ENCODE measurements at places on chromosomes 12 and 14. TPM values are rescaled to one million over a fixed set of nuclear protein-coding genes. Genes with fewer than 3 reads are reported as not detected.

DNA sequence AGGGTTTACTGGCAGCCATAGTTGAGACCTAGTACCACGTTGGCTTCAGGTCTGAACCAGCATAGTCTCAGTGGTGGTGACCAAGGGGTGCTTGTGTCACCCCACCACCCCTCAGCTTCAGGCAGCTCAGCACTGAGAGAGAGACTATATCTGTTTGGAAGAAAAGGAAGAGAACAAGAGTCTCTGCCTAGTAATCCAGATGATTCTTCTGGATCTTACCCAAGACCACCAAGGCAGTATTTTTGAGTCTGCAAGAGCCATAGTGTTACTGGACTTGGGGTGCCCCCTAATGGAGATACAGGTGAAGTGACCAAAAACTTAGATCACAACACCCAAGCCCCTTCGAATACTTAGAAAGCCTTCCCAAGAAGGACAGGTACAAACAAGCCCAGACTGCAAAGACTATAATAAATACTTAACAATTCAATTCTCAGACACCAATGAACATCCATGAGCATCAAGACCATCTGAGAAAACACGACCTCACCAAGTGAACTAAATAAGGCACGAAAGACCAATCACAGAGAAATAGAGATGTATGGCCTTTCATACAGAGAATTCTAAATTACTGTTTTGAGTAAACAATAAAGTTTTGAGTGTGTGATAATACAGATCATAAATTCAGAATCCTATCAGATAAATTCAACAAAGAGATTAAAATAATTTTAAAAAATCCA lies 107.0 kb downstream of the HELB start:
- no peaks in the 10 kb centered on the region for H3K36me3 ChIP-seq
- H3K4me3 ChIP-seq: no peak overlapping the region
- no peaks in the 10 kb centered on the region for H3K27me3 ChIP-seq
- peak; percentile 45 for DNase-seq

DNA sequence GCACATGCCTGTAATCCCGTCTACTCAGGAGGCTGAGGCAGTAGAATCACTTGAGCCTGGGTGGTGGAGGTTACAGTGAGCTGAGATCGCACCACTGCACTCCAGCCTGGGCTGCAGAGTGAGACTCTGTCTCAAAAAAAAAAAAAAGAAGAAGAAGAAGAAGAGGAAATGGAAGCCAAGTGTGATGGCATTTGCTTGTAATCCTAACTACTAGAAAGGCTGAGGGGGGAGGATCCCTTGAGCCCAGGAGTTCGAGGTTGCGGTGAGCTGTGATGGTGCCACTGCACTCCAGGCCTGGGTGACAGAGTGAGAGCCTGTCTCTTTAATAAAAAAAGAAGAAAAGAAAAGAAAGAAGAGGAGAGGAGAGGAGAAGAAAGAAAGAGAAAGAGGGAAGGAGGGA lies 52.1 kb downstream of the LGMN start:
- H3K27ac ChIP-seq: no peak overlapping the region
- no peak overlapping the region for H3K4me3 ChIP-seq
- no peaks in the 10 kb centered on the region for H3K36me3 ChIP-seq

DNA sequence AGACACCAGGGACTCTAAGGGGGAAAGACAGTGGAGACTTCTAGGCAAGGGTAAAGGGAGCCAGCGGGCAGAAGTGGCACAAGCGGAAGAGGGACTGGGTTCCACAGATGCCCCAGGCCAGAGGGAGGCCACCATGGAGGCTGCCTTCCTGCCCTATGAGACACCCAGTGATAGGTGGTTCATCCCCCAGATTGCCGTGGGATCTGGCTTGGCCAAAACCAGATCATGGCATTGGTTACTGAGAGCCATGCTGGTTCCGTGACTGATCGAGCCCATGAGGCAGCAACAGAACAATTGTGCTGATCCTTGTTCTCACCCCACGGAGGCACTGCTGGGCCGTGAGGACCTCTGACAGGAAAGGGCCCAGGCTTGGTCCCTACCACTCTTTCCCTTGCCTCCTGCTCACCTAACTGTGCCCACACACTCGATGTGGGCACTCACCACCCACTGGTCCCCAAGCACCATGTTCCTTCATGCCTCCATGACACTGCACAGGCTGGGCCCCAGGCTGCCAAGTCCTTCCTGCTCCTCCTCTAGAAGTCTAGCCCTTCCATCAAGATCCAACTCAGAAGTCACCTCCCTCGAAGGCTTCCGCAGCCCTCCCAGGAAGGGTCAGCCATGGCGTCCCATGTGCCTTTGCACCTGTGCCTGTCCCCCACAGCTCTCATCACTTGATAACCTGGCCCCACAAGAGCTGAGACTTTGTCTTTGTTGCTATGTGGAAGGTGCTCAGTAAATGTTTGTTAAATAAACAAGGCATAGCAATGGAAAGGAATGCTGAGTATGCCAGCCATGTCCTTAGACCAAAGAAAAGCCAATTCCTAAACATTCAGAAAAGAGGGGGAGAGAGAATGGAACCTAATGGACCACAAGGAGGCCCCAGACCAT lies 7.3 kb downstream of the KRT79 start:
- no peaks in the 10 kb centered on the region for H3K27me3 ChIP-seq
- no peak overlapping the region for H3K27ac ChIP-seq
- no peaks in the 10 kb centered on the region for H3K4me1 ChIP-seq
- H3K4me3 ChIP-seq: no peak overlapping the region

- no peaks in the 10 kb centered on the region for H3K27me3 ChIP-seq
- no peaks in the 10 kb centered on the region for H3K4me1 ChIP-seq
- no peak for DNase-seq
- H3K4me3 ChIP-seq: no peak overlapping the region
- no peak overlapping the region for H3K27ac ChIP-seq
- H3K36me3 ChIP-seq: peaks cover 33% of the 10 kb centered on the region
Observed at GRCh38 chr12:25102402-25102801, 92.6 kb downstream of the DNAI7 start.

GRCh38 chr12:92021666-92022035 lies 124.0 kb downstream of the BTG1 start:
- H3K4me1 ChIP-seq: peaks cover 19% of the 10 kb centered on the region
- no peak overlapping the region for H3K27ac ChIP-seq
- no peak for DNase-seq
- no peaks in the 10 kb centered on the region for H3K27me3 ChIP-seq
- no peak overlapping the region for H3K4me3 ChIP-seq

DNA sequence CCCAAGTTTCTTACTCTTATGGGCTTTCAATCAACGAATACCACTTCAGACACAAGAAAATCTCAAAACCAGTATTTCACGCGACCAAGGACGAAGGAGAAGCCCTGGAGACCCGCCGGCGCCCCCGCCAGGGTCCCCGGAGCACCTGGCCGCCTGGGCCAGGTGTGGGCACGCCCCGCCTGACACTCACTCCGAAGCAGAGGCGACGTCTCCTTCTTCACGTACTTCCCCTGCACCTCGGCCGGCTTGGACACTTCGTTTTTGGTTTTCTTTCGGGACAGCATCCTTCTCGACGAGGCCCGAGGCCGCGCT lies 466 bp downstream of the SAV1 start:
- peak overlapping the region; percentile 34 for H3K27ac ChIP-seq
- peak overlapping the region; percentile 33 for H3K4me3 ChIP-seq
- no peak for DNase-seq
- no peaks in the 10 kb centered on the region for H3K36me3 ChIP-seq

- H3K36me3 ChIP-seq: peaks cover 30% of the 10 kb centered on the region
- no peaks in the 10 kb centered on the region for H3K4me1 ChIP-seq
- DNase-seq: no peak
- H3K27me3 ChIP-seq: no peaks in the 10 kb centered on the region
- H3K27ac ChIP-seq: no peak overlapping the region
Observed at GRCh38 chr12:25083211-25083610, 111.7 kb downstream of the DNAI7 start.

DNA sequence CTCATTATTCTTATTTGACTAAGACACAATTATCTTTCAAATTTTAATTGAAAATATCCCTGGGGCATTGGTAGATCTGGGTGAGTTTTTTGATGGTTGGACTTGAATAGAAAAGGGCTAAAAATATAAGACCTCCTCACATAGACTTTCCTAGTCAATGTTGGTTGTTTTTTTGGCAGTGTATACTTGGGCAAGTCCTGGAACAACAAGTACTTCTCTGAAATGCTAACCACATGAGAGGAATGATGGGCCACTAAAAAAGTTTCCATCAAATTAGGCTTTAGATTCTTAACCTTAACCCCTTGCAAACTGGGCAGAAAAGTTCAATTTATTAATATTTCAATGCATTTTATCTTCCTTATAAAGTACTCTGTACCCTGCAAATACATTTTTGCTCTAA lies 97.6 kb downstream of the FGD4 start:
- H3K27me3 ChIP-seq: no peaks in the 10 kb centered on the region
- H3K4me3 ChIP-seq: no peak overlapping the region
- DNase-seq: no peak
- no peaks in the 10 kb centered on the region for H3K36me3 ChIP-seq
- H3K4me1 ChIP-seq: no peaks in the 10 kb centered on the region

DNA sequence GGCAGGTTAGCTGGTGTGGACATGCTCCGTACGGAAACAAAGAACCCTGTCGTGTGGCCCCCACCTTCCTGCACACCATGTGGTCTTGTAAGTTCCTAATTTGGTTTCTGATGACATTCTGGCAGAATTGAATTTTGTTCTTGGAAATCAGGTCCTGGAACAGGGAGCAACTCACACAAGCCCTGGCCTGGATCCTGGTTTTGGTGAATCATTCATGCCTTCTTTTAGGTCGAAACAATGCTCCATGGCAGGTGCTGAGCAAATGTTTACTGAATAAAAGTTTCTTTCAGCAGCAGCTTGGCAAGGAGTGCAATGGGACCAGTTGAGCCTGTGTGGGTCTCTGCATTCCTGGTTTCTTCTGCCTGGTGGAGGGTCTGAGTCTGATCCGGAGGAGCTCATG lies 978.4 kb downstream of the BCL11B start:
- no peak overlapping the region for H3K27ac ChIP-seq
- no peaks in the 10 kb centered on the region for H3K27me3 ChIP-seq
- no peak for DNase-seq
- H3K4me3 ChIP-seq: no peak overlapping the region
- no peaks in the 10 kb centered on the region for H3K36me3 ChIP-seq

GRCh38 chr12:51953864-51954263 lies 2.4 kb downstream of the ACVR1B start:
- DNase-seq: no peak
- H3K4me3 ChIP-seq: no peak overlapping the region
- no peaks in the 10 kb centered on the region for H3K36me3 ChIP-seq
- H3K27me3 ChIP-seq: no peaks in the 10 kb centered on the region
- H3K4me1 ChIP-seq: peaks cover 28% of the 10 kb centered on the region
- no peak overlapping the region for H3K27ac ChIP-seq

- no peak for DNase-seq
- H3K27ac ChIP-seq: no peak overlapping the region
- H3K27me3 ChIP-seq: no peaks in the 10 kb centered on the region
- no peaks in the 10 kb centered on the region for H3K36me3 ChIP-seq
- H3K4me3 ChIP-seq: no peak overlapping the region
- H3K4me1 ChIP-seq: peaks cover 50% of the 10 kb centered on the region
Observed at GRCh38 chr12:104521731-104522130, 65.0 kb downstream of the CHST11 start.

GRCh38 chr14:103101963-103102688 lies 7.6 kb downstream of the EXOC3L4 start:
- peaks cover 10% of the 10 kb centered on the region for H3K27me3 ChIP-seq
- no peak overlapping the region for H3K27ac ChIP-seq
- no peak overlapping the region for H3K4me3 ChIP-seq

GRCh38 chr14:72613231-72613974 lies 280.5 kb downstream of the DPF3 start:
- H3K27ac ChIP-seq: no peak overlapping the region
- H3K4me1 ChIP-seq: no peaks in the 10 kb centered on the region
- H3K4me3 ChIP-seq: no peak overlapping the region
- no peaks in the 10 kb centered on the region for H3K27me3 ChIP-seq

DNA sequence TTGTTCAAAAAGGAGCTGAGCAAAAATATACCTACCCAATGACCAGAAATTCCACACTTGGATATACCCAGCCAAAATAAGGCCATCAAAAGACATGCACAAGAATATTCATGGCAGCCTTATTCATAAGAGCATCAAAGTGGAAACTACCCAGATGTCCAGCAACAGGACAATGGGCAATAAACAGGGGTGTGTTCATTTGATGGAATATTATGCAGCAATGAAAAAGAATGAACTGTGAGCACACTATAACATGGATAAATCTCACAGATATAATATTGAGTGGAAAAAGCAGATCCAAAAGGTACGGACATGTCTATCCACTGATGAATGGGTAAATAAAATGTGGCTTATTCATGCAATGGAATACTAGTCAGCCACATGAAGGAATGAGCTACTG lies 209.2 kb upstream of the LHX5 start:
- peaks cover 4% of the 10 kb centered on the region for H3K27me3 ChIP-seq
- no peak overlapping the region for H3K4me3 ChIP-seq
- H3K27ac ChIP-seq: no peak overlapping the region

GRCh38 chr14:95431199-95432143 lies 85.0 kb downstream of the SYNE3 start:
- H3K4me3 ChIP-seq: no peak overlapping the region
- DNase-seq: no peak
- H3K36me3 ChIP-seq: peaks cover 45% of the 10 kb centered on the region
- no peaks in the 10 kb centered on the region for H3K4me1 ChIP-seq
- H3K27ac ChIP-seq: no peak overlapping the region
- no peaks in the 10 kb centered on the region for H3K27me3 ChIP-seq

- no peak overlapping the region for H3K27ac ChIP-seq
- no peaks in the 10 kb centered on the region for H3K27me3 ChIP-seq
- DNase-seq: no peak
Observed at GRCh38 chr12:1915082-1915968, 3.1 kb downstream of the CACNA2D4 start.

GRCh38 chr14:103225062-103225461 lies 101.8 kb downstream of the TNFAIP2 start:
- no peaks in the 10 kb centered on the region for H3K4me1 ChIP-seq
- no peaks in the 10 kb centered on the region for H3K36me3 ChIP-seq
- no peak overlapping the region for H3K27ac ChIP-seq
- no peaks in the 10 kb centered on the region for H3K27me3 ChIP-seq
- no peak for DNase-seq
- H3K4me3 ChIP-seq: no peak overlapping the region

DNA sequence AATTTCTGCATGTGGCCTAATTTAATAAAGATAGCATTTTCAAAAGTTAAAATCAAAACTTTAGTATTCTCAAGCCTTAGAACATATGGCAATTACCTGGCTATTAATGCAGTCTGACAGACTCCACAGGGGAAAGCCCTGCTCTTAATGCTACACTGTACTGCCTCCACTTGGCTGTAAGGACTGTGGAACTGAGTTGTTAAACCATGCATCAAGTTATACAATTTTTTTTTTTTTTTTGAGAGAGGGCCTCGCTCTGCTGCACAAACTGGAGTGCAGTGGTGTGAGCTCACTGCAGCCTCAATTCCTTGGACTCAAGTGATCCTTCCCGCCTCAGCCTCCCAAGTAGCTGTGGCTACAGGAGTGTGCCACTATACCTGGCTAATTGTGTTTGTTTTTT lies 19.0 kb upstream of the NDUFA12 start:
- no peak overlapping the region for H3K27ac ChIP-seq
- H3K27me3 ChIP-seq: no peaks in the 10 kb centered on the region
- no peaks in the 10 kb centered on the region for H3K36me3 ChIP-seq
- DNase-seq: no peak

GRCh38 chr12:50618864-50619609 lies 114.3 kb downstream of the DIP2B start:
- DNase-seq: no peak
- H3K27me3 ChIP-seq: no peaks in the 10 kb centered on the region
- H3K27ac ChIP-seq: no peak overlapping the region
- H3K4me1 ChIP-seq: peaks cover 21% of the 10 kb centered on the region

KLRG1 gene
- 12.3 TPM for total RNA-seq

FBRSL1 gene
- 62.1 TPM for total RNA-seq

KRT77 gene
- total RNA-seq: not detected

PTGDR gene
- total RNA-seq: 1.4 TPM

SLC38A4 gene
- not detected for total RNA-seq
